ENCODE measurements at places on chromosomes 3 and 15.

DNA sequence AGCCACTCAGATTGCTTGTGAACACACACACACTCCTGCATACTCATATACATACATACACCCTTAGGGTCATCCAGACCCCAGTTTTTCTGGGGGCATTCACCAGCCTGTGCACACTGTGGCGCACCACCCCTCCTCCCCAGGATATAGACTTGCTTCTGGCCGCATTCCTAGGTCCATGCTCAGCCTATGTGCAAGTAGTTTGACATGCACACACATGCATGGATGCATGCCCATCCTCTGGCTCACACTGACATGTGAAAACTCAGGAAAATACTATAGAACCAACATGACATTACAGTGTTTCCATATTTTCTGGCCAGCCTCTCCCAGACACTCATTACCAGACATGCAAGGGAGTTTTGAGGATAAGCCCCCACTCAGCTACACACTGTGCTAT is 79.3 kb upstream of the POLG start:
- DNase-seq, result no peak

- DNase-seq, result no peak
Observed at GRCh38 chr3:184349563-184350470, 11.6 kb downstream of the CLCN2 start.

GRCh38 chr15:73866881-73867410 is 6.4 kb upstream of the TBC1D21 start:
- no peak for DNase-seq

- no peak for DNase-seq
Observed at GRCh38 chr3:175916191-175916934, 1057.2 kb downstream of the NAALADL2 start.

DNA sequence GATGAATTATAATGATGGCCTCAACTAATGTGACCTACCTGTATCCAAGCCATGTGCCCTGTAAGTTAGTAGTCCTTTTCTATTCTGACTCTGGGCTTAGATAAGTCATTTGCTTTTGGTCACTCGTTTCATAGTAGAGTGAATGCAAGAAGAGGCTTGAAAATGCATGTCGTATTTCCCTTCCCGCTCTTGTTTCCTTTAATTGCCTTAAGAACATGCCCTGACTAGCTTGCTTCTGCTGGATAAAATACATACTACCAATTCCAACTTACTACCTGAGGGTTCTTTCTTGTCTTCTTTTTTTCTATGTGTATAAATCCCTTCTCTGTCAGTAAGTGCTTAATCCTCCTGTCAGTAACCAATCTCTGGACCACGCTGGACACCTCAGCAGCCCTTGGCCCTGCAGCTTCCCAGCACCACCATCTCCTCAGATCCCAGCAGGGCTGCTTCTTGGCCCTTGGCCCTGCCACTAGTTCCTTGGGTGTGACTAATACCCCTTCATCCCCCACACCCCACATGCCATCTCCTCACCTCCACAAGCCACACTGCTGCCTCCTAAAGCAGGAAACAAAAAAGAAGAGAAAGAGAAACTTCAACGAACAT is 771.7 kb downstream of the IGSF11 start:
- no peak for DNase-seq

- no peak for DNase-seq
Observed at GRCh38 chr3:31297726-31298298, 234.9 kb upstream of the STT3B start.

- no peak for DNase-seq
Observed at GRCh38 chr3:74850381-74850780, 235.9 kb upstream of the CNTN3 start.

DNA sequence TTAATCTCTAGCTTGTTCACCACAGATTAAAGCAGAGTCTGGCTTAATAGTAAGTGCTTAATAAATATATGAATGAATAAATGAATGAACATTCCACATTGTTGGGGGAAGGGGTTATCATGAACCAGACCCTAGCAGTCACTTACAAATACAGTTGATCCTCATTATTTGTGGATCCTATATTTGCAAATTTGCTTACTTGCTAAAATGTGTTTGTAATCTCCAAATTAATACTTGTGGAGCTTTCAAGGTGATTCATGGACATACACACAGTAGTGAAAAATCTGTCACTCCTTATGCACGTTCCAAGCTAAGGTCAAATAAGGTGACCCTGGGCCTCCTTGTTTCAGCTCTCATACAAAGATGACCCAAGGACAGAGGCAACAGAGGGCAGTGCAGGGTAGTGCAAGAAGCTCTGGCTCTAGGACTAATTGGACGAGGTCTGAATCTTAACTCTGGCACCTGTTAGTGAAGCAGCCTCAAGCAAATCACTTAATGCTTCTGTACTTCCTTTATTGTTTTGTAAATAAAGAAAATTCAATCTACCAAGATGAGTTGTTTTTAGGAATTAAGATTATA is 112.8 kb upstream of the C2CD4B start:
- DNase-seq, result no peak
